ENCODE measurements at places on chromosomes 7 and 10. TPM values are rescaled to one million over a fixed set of nuclear protein-coding genes. Genes with fewer than 3 reads are reported as not detected.
A peak's percentile ranks its signal among the peaks of the same experiment; 100 is the strongest.

PDLIM1 gene
- total RNA-seq = 3.9 TPM

COL28A1 gene
- total RNA-seq = 2.2 TPM

HERPUD2 gene
- 24.6 TPM for total RNA-seq

- peak; percentile 92 for DNase-seq
These were observed 21.9 kb upstream of the ELN start for GRCh38 chr7:74006032-74006431.

GRCh38 chr7:50092579-50093491 lies at the start of gene ZPBP:
ZPBP (minus strand) TSS chr7:50093246; CDS start chr7:50093194, 52 bp downstream.
- peak; percentile 45 for DNase-seq

CYP2E1 gene
- total RNA-seq = 0.45 TPM

DNA sequence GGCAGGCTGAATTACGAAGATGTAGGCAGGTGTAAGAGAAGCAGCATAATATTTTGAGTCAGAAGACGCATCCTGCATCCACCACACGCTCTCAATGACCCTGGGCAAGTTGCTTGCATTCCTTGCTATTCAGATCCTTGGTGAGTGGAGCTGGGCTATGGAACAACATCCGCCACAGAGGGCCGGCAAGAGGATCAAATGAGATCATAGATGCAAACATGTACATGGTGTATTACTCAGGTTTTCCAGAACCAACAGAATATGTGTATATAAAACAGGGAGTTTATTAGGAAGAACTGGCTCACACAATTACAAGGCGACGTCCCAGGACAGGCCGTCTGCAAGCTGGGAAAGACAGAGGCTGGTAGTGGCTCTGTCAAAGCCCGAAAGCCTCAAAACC lies 51.5 kb downstream of the ADAM12 start:
- no peak for DNase-seq

DNA sequence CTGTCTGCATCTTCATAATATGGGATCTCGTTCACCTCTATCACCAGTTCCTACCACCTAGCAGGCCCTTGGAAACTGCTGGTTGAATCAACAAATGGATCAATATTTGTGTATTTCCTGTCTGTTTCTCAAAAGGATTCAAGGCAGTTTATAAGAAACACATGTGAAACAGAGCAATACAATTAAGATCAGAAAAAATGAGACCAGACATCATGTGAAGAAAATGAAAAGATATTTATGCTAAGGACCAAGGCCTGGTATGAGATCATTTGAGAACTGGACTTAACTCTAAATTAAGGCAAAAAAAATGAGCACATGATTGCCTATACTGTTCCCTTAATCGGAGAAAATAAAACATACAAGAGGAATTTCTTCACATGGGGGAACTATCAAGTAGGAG lies 589.0 kb downstream of the SUGCT start:
- DNase-seq = no peak

GRCh38 chr7:109282726-109283125 lies 713.1 kb downstream of the DNAJB9 start:
- no peak for DNase-seq

GRCh38 chr7:47943676-47944474 lies 4.4 kb downstream of the PKD1L1 start:
- DNase-seq = no peak

DNA sequence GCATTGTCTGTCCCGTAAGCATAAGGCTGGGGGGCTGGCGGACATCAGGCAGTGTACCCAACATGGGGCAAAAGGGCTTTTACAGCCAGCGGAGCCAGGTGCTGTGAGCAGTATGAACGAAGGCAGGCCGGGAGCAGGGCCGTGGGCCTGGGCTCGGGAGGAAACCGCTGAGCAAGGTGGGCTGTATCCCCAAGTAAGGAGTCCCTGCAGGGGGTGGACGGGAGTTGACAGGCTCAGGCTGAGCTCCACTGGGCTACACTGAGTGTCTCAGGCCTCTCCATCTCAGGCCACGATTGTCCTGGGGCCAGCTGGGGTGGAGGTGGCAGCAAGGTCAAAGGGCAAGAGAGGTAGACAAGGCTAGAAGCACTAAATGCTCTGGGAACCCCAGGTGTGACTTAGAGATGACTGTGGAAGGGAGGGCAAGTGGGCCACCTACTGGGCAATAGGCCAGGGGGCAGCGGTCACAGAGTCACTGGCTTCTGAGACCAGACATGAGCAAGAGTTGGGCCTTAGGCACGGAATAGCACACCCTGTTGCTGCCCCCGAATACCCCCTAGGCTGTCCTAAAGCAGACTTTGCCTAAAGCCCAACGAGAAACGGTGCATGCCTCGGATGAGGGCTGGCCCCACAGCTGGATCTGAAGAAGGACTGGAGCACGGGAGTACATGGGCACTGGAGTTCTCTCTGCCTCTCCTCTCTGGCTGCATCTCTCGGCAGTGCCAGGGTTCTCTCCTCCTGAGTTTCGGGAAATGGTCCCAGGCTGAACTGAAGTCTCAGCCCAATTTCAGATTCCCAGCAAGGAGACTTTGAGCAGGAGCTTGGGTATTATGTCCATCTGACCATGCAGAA lies 10.8 kb upstream of the RAMP3 start:
- no peak for DNase-seq

DNA sequence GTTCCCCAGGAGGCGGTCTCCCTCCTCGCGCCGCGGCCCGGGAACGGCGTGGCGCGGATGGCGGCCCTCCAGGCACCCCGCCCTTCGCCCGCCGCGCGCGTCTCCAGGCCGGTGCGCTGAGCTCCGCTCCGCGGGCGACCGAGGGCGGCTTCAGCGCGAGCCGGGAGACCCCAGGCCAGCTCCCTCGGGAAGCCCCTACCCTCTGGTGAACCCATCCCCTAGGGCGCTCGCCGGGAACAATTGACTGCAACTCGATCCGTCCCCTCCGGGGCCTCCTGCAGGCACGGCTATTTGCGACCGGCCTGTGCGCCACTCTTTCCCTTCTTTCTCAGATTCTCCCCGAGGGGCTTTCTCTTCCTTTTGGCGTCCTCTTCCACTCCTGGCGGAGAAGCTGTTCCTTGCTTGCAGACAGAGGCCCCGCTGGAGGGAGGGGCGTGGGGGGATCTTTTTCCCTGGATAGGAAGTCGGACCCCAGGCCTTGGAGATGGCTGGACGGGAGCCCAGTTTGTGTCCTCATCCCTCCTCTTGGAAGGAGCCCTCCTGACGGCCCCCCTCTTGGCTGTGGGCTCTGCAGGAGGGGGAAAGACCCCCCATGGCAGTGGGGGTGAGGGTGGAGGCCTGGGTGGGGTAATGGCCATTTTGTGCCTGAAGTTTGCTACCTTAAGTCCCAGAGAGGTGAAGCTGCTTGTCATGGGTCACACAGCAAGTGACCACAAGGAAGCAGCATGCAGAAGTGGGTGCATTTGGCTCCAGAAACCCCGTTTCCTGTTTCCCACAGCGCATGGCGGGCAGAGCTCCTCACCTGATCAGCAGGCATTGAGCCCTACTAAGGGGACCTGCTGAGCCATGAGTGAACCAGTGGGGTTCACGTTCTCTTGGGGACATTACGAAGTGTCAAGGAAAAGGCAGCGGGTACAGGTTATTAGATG lies 171.2 kb upstream of the TNRC18 start:
- DNase-seq = peak; percentile 49

- no peak for DNase-seq
These were observed 107.3 kb upstream of the SGCE start for GRCh38 chr7:94763268-94763667.

GRCh38 chr10:107653832-107654287 lies 489.4 kb upstream of the SORCS1 start:
- peak; percentile 76 for DNase-seq

KCNH2 gene
- total RNA-seq = 8.7 TPM

ZNF736 gene
- total RNA-seq = 7.6 TPM

- peak; percentile 70 for DNase-seq
These were observed at the start of gene BICC1 for GRCh38 chr10:58512491-58513187. BICC1 (plus strand) TSS chr10:58512872; CDS start chr10:58513144, 272 bp downstream.

DNA sequence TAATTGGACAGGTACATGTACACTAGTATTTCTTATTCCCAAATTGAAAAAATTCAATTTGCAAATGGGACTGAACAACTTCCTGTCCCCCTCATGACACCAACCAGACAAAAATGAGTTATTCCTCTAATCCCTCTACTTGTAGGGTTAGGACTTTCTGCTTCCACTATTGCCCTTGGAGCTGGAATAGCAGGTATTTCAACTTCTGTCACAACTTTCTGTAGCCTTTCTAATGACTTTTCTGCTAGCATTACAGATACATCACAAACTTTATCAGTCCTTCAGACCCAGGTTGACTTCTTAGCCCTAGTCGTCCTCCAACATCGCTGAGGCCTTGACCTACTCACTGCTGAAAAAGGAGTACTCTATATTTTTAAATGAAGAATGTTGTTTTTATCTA lies 6.4 kb downstream of the CYP3A7 start:
- no peak for DNase-seq

DNA sequence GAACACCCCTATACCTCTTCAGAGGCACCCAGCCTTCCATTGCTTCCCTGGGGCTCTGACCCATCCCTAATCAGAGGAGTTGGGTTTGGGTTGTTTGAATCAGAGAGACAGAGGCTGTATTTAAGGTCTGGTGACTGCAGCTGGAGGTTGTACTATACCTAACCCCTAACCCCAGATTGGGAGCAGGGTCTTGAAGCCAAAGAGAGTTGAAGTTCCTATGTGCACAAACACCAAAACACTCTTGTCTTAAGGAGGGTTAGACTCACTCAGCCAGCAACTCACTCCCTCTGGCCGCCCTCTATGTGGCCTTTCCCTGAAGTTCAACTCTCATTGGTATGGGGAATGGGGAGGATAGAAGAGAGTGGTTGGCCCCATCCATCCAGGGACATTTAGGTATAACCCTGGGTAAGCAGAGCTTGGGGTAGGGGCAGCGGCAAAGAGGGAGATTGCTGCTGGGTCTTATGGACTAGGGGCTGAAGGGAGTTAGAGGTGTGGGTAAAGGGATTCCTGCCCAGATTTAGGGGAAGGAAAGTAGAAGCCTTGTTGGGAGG lies 80.0 kb downstream of the PAX2 start:
- no peak for DNase-seq

DNA sequence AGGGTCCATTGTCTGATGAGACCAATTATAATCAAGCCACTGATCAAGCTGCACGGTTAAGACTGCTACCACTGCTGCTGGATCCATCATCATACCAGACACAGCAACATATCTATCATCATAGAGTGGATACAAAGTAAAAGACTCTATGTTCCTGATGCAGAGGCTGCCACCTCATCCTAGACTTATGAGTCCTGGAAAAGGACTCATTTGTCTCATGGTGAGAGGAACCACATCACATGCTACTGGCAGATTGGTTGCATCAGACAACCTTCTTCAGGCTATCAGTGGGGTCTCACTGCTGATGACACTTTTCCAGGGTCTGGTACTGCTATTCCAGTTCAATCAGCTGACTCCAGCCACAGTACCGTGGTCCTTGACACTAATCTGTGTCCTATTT lies 79.0 kb downstream of the ABI1 start:
- DNase-seq = peak; percentile 9

PLCE1 gene
- total RNA-seq = 19.9 TPM

DNA sequence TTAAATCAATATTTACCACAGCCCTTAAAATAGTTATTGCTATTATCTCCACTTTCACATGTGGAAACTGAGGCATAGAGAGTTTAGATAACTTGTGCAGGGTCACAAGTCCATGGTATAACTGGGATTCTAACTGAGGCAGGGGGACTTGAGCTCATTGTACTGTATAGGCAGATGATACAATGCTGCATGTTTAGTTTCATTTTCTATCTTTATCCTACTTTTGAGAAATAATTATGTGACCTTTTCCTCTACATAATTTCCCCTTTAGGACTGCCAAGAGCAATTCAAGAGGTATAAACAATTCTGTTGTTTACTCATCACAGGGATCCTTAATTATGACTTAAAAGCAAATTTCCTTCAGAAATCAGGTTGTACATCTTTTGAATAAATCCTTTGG lies 193.1 kb downstream of the SUGCT start:
- no peak for DNase-seq

PCDH15 gene
- not detected for total RNA-seq

DNA sequence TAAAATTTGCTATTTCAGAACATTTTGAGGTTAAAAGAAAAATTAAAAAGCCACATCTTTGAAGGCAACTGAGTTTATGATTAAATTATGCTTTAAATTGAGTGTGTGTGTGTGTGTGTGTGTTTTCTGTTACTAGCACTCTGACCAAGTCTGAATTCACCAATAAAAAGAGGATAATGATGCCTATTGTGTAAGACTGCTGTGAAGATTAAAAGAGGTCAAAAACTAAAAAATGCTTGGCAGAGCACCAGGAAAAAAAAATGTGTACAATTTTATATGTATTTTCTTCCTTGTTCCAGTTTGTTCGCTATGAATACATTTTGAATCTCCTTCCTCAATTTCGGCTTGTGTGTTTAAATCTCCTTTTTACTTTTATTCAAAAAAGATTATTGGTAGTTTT lies 316.6 kb upstream of the MAGI2 start:
- DNase-seq = no peak

DNA sequence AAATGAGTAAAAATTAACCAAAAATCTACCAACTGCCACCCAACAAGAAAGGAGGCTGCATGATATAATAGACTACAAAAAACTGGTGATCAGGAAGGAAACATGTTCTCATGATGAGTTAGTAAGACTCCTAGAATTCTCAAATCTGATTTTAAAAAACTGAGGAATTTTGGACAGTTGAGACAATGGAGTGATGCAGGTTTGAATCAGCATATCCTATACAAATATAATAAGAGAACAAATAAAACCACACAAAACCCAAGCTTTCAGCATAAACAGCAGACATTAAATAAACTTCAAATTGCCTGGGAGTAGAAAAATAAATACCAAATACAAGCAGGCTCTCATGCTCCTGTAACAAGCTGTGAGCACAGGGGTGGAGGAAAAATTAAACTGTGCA lies 57.8 kb downstream of the SLC25A40 start:
- no peak for DNase-seq

GRCh38 chr7:16027396-16027795 lies 340.9 kb upstream of the MEOX2 start:
- DNase-seq = peak; percentile 51

PRRT4 gene
- 4.2 TPM for total RNA-seq

- no peak for DNase-seq
These were observed 138.8 kb upstream of the SHH start for GRCh38 chr7:155950898-155951553.

- DNase-seq = peak; percentile 49
These were observed 59.2 kb downstream of the CDHR3 start for GRCh38 chr7:106022193-106022821.

DNA sequence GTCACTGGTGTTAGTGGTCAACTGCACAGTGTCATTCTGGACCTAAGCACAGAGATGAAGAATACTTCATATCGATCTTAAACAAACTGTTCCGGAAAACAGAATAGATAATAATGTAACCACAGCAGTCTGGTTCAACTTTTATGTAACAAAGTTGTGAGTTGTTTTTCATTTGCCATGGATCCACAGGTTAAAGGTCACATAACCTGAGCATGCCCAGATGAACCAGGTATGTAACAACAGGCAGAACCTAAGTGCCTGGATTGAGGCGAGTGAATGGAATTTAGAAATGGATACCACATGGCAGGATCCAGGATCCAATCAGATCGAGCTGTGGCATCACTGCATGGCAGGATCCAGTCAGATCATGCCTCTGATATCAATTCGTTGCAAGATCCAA lies 87.1 kb downstream of the CLEC2L start:
- DNase-seq = no peak
